CD4-positive, alpha-beta memory T cell (primary cell): ENCODE measurements at places on chromosomes 4 and X. TPM values are rescaled to one million over a fixed set of nuclear protein-coding genes. Genes with fewer than 3 reads are reported as not detected.

GRCh38 chr4:48085821-48086589 is 48.0 kb downstream of the TXK start:
- no peak for DNase-seq

DNA sequence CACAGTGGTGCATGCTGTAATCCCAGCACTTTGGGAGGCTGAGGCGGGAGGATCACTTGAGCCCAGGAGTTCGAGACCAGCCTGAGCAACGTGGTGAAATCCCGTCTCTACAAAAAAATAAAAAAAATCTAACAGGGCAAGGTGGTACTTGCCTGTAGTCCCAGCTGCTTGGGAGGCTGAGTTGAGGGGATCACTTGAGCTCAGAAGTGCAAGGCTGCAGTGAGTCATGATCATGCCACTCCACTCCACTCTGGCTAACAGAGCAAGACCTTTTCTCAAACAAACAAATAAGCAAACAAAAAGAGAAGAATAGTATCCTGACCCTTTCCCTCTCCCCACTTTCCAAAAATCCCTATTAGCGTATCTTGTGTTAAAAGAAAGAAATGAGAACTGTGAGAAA is 52.7 kb downstream of the NPY1R start:
- no peak for DNase-seq

DNA sequence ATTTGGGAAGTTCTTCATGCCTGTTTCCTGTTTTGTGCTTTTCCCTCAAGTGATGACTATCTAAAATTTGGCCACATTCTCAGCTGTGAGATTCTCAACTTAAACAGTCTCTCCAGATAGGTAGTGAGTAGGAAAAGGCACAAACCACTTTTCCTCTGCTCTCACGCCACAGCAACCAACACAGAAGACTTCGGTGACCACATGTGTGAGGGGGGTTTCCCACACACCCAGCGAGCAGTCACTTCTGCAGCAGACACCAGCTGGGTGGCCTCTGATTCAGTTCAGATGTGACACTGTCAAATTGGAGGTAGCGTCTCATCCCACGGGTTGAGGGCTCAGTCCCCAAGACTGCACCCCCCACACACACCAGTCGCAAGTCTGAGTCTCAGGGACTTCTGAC is 25.1 kb upstream of the CLDN34 start:
- peak; percentile 50 for DNase-seq

IL2 gene
- 0.67 TPM for total RNA-seq

SPARCL1 gene
- total RNA-seq, result not detected

ATP1B4 gene
- total RNA-seq, result not detected

- no peak for DNase-seq
Measured at GRCh38 chr4:22842360-22843018, 149.8 kb downstream of the GBA3 start.

RNF175 gene
- 0.67 TPM for total RNA-seq

DNA sequence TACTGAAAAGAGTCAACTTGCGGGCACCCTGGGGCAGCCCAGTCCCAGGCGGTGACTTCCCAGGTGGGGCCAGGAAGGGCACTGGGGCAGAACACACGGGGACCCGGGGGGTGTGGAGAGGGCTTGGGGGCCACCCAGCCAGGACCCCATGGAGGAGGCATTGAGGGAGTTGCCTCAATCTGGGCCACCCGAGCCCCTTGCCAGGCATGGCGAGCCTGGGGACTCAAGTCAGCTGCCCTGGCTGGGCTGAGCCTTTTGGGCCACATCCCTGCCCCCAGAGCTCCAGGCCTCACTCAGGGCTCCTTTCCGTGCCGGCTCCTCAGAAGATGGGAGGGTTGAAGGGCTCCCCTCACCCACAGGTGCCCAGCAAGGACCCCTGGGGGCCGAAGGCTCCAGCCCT is 6.6 kb upstream of the CPLX1 start:
- no peak for DNase-seq

ARAP2 gene
- total RNA-seq, result 97.4 TPM

DNA sequence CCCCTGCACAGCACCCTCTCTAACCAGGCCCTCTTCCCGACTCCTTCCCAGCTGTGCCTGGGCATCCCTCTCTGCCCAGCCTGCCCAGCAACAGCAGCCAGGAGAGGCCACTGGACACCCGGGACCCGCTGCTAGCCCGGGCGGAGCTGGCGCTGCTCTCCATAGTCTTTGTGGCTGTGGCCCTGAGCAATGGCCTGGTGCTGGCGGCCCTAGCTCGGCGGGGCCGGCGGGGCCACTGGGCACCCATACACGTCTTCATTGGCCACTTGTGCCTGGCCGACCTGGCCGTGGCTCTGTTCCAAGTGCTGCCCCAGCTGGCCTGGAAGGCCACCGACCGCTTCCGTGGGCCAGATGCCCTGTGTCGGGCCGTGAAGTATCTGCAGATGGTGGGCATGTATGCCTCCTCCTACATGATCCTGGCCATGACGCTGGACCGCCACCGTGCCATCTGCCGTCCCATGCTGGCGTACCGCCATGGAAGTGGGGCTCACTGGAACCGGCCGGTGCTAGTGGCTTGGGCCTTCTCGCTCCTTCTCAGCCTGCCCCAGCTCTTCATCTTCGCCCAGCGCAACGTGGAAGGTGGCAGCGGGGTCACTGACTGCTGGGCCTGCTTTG is 1.1 kb downstream of the AVPR2 start:
- DNase-seq, result no peak

PDE5A gene
- 1.8 TPM for total RNA-seq

GRCh38 chr4:111639120-111639690 is 506.0 kb upstream of the FAM241A start:
- no peak for DNase-seq
